Uterus (tissue), 4 donors: ENCODE measurements at places on chromosomes 1 and 21. TPM values are rescaled to one million over a fixed set of nuclear protein-coding genes. Genes with fewer than 3 reads are reported as not detected.

DNA sequence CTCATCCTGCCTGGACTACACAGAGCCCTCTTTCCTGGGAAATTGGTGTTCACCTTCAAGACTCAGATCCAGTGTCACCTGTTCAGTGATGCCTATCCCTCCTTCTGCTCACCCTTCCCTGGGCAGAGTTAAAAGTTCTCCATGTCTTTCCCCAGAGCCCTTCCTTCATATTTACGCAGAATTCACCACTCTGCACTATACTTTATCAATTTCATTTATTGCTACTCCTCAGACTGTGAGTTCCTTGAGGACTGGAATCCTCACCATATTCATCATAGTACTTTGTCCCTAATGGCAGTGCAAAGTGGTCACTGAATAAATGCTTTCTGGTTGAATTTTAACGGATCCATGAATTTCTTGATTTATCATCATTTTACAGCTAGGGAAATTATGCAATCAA, 300.0 kb downstream of the CHRM3 start:
- no peak for DNase-seq

Gene TCP10L
- 1.3 TPM for total RNA-seq

- DNase-seq: no peak
These were observed 373.2 kb upstream of the DAB1 start for GRCh38 chr1:57797084-57797483.

GRCh38 chr1:202576816-202577215, 133.4 kb downstream of the SYT2 start:
- no peak for DNase-seq

- no peak for DNase-seq
These were observed 462.7 kb upstream of the DEPDC1 start for GRCh38 chr1:68959461-68960030.
